ENCODE measurements at places on chromosomes 7 and 10.

- peak; percentile 98 for DNase-seq
Measured at GRCh38 chr7:30459591-30460245, 18.9 kb downstream of the NOD1 start.

DNA sequence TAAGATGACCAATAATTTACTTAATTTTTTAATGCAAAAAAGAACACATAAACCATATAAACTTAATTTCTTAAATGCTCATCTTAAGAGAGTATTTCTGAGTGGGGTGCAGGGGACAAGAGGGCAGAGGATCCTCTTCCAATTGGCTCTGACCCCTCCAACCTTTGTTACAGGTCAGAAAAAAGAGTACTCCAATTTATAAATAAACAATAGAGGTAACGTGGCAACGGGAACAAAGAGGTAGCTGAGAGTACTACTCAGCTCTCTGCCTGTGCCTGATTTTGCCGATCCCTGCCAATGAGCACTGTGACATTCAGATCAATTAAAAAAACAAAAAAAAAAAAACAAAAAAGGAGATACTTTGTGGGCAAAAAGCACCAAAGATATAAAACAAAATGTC lies 307.9 kb downstream of the PARD3 start:
- DNase-seq = no peak

DNA sequence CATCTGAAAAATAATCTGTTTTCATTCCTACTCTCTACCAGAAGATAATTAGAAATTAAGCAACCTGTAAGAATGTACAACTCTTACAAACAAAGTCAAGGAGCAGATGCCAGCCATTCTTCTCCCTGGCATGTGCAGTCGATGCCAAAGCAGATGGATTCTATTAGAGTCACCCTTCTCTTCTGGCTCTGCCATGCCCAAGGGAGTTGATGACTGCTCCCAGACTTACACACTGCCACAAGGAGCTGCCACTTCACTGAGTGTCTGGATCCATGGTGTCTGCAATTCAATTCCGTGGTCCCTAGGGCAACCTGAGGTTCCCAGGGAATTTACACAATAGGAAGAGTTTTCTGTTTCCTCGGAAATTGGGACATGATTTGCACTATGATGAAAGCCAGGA lies 89.1 kb upstream of the IFRD1 start:
- no peak for DNase-seq

DNA sequence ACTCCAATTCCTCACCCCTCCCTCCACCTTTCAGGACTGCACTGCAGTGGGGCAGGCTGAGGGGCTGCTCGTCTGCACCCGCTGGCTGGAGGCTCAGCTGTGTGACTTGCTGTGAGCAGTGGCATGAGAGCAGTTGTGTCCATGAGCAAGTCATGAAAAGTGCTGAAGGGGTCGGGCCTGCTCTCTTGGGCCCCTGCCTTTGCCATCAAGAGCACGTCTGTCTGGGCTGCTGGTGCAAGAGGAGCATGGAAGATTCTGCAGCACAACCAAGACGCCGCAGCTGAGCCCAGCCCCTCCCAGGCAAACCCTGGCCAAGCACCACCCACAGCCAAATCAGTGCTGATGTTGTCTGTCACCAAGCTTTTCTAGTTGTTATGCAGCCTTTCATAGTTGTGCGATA lies 284.3 kb downstream of the TCERG1L start:
- no peak for DNase-seq

DNA sequence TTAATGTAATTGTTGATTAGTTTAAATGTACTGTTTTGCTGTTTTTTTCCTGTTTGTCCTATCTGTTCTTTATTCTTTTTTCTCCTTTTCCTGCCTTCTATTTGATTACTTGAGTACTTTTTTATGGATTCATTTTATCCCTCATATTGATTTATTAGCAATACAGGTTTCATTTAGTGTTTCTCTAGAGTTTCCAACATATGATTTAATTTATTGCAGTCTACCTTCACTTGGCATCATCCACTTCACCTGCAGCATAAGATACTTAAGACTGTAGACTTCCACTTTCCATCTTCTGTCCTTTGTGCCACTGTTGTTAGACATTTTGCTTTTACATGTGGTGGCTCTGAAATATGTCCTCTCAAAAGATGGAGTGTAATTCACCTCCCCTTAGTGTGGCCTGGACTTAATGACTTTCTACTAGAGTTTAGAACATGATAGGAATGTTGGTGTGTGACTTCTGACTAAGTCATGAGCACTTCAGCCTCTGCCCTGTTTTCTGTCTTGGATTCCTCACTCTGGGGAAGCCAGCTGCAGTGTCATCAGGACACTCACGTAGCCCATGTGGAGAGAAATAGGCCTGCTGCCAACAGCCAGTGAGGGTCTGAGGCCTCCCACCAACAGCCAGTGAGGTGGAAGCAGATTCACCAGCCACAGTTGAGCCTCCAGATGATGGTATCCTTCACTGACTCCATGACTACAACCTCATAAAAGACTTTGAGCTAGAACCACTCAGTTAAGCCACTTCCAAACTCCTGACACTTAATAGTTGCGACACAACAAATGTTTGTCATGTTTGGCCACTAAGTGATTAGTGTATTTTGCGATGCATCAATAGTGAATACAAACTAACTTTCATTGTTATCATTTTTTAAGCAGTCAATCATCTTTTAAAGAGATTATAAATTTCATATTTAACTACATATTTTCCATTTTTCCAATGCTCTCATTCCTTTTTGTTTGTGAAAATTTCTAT lies 643.5 kb upstream of the DPP6 start:
- DNase-seq = no peak

DNA sequence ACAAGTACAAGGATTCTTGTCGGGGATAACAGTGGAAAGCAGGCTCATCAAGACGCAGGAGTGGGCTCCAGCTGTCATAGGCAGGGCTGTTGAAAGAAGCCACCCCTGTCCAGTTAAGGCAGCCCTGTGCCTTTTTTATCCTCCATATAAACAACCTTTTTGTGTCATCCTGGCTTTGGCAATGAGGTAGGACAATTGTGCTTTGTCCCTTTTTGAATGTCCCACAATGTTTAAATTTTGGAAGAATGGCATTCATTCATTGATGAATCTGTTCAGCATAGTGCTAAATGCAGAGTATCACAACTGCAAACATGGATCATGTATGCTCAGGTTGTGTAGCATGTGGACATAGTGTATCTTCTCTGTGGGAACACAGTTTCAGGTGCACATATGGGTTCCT lies 66.7 kb downstream of the UBE3C start:
- no peak for DNase-seq

- DNase-seq = no peak
Measured at GRCh38 chr10:49158404-49158803, 24.6 kb upstream of the FAM170B start.

- no peak for DNase-seq
Measured at GRCh38 chr10:79071396-79071923, 2.7 kb downstream of the ZMIZ1 start.

DNA sequence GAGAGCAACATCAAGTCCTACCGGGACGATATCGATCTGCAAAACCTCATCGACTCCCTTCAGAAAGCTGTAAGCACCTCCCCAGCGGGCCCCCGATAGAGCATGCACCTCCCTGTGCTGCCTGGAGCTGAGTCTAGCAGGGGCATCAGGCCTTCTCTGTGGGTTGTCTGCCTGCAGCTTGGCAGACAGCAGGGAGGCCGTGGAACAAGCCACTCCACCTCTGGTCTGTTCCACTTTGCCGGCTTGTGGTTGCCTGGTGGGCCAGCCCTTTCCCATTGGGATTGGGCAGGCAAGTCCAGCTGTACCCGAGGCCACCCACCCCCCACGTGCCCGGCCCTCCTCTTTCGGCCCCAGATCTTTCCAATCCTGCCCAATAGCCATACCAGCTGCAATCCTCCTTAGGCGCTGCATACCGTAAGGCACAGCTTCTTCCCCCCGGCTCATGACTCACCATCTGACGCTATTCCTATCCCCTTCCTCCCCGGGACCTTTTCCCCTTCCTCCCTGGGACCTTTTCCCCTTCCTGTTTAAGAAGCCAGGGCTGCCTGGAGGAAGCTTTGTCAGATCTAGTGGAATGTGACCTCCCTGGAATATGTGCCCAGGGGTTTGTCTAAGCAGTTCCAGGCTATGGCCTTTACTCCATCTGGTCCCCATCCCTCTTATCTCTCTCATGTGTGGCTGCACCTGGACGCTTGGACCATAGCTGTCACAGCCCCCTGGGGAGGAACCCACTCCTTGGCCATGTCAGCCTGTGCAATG lies 28.1 kb upstream of the SH2D4B start:
- DNase-seq = peak; percentile 91

DNA sequence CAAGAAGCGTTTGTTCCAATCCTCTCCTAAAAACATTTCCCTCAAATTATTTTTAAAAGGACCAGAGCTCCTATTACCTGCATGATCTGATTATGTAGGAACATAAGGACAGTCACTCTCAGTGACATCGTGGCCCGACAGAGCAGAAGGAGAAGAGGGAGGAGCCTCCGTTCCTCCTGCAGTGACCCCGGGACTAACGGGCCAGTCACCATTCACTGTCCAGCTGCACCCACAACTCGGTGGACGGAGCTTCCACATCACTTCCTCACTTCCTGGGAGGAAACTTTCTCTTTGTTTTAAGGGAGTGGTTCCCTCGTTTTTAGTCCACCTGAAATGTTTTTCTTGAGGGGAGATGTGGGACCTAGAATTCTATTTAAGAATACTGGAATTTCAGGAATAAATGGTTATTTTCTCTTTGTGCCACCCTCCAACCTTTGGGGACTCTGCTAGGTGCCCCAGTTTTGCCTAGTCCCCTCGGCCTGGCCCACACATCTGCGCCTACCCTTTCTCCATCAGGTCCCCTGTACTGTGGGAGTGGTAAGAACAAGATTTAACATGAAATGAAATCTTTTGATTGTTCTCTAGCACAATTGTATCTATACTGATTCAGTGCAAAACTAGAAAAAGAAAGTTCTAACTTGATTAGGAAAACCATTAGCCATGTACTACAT lies 173.5 kb upstream of the RNF32 start:
- DNase-seq = no peak

GRCh38 chr7:133571076-133571475 lies 318.2 kb downstream of the EXOC4 start:
- peak; percentile 37 for DNase-seq

DNA sequence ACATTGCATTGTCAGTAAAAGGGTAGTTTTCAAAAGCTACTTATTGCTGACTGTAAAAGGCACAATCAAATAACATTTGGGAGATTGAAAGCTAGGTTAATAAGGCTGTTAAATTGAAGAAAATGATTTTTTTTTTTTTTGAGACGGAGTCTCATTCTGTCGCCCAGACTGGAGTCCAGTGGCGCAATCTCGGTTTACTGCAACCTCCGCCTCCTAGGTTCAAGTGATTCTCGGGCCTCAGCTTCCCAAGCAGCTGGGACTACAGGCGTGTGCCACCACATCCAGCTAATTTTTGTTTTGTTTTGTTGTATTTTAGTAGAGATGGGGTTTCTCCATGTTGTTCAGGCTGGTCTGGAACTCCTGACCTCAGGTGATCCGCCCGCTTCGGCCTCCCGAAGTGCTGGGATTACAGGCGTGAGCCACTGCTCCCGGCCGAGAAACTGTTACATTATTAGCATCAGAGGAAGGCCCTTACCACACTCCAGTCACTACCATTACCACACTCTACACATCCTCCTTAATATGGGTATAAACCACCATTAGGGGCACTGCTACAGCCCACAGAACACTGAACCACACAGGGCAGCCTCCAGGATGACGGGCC lies 1.0 kb downstream of the CYP51A1 start:
- peak; percentile 30 for DNase-seq

DNA sequence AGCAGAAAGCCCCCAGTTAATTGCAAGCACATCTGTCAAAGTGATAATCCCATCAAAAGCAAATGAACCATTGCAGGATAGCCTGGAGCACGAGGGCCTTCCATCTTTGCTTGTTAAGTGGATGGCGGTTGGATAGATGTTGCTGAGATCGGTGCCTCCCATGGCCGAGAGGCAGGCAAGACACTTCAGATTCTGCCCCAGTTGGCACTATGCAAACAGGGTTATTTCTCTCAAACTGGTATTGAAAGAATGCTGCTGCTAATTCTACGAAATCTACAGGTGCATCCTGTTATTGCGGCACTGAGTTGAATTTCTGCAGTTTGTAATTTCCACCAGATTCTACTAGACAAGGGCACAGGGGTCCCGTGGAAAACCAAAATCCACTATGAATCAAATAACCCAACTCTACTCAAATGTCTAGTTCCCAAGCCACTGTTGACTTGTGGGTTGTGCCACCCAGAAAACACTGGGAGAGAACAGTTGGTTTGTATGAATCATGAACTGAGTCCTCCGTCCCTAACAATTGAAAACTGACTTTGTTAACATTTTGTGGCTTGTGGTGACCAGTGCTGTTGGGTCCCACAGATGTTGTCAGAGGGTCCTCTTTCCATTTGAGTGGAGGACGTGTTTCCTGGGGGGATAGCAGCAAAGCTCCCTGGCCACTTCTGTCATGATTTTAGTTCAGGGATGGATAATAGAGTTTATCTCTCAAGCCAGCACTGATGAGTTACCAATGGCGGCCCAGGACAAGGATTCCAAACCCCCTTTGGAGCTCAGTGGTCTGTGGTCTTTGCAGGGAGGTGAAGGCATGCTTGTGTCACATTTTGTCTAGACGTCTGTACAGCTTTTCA lies 7.1 kb upstream of the IL2RA start:
- no peak for DNase-seq

- DNase-seq = no peak
Measured at GRCh38 chr10:116960066-116960776, 44.8 kb downstream of the SHTN1 start.

GRCh38 chr7:139871820-139872219 lies 42.8 kb downstream of the TBXAS1 start:
- peak; percentile 39 for DNase-seq

GRCh38 chr7:50197549-50197948 lies 104.5 kb upstream of the ZPBP start:
- DNase-seq = no peak

GRCh38 chr7:154770962-154771361 lies 232.0 kb downstream of the PAXIP1 start:
- DNase-seq = no peak

DNA sequence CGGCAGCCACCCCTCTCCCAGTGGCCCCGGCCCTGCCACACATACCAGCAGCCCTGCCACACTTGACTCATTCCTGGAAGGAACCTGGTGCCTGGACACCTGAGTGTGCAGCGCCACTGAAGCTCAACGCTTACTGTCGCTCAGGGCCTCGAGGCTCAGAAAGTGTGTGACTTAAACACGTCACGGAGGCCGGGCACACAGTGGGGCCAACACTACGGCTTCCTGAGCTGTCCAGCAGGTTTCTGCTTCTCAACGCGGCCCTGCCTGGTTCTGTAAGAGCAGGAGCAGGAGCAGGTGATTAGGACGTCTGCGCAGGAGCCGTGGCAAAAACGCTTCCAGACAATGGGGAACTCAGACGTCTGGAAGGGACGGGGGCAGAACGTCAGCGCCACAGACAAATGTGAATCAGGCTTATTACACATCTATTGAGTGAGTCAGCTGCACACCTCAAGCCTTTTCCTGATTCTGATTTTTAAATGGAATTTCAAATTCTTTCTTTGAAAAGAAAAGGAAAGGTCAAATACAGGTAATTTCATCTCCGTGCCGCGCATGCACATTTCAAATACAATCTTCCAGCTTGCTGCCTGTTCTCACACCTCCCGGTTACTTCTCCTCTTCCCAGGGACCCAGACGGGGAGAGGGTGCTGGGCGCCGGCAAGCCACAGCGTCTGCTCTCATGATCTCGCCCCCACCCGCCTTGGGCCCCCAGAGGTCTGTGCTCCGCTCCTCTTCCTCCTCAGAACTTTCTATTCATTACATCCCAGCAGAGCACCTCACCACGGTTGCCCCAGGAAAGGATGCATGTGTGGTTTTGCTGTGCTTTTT lies 66.6 kb downstream of the ADARB2 start:
- DNase-seq = no peak
